ENCODE measurements at places on chromosomes 2 and 18. TPM values are rescaled to one million over a fixed set of nuclear protein-coding genes. Genes with fewer than 3 reads are reported as not detected.

- H3K36me3 ChIP-seq: no peaks in the 10 kb centered on the region
- H3K27ac ChIP-seq: no peak overlapping the region
- no peak overlapping the region for H3K4me3 ChIP-seq
- no peak for DNase-seq
- no peaks in the 10 kb centered on the region for H3K4me1 ChIP-seq
- no peaks in the 10 kb centered on the region for H3K27me3 ChIP-seq
These were observed 118.3 kb upstream of the NETO1 start for GRCh38 chr18:72986103-72986502.

DNA sequence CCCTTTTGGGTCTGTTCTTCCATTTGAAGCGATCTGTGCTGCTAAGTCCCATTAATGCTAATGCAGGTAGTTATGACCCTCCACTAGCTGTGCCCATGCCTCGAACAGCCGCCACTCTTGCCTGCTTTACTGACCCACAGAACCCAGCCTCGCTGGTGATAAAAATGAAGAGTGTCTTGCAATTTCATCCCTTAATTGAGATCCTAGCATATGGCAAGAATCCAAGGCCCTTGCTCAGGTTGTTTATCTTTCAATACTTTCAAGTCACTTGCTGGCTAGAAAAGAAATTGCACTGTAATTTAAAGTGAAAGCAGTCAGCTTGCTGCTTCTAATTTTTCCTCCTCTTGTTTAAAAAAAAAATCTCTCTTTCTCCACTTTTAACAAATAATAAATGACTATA, 73.6 kb downstream of the ZNF521 start:
- peaks cover 12% of the 10 kb centered on the region for H3K4me1 ChIP-seq
- no peak overlapping the region for H3K4me3 ChIP-seq
- H3K36me3 ChIP-seq: no peaks in the 10 kb centered on the region
- no peak for DNase-seq
- H3K27ac ChIP-seq: no peak overlapping the region

Gene ABCB11
- total RNA-seq: not detected

- DNase-seq: no peak
- no peaks in the 10 kb centered on the region for H3K4me1 ChIP-seq
- H3K27ac ChIP-seq: no peak overlapping the region
- no peak overlapping the region for H3K4me3 ChIP-seq
- peaks cover 40% of the 10 kb centered on the region for H3K36me3 ChIP-seq
- no peaks in the 10 kb centered on the region for H3K27me3 ChIP-seq
These were observed 95.9 kb downstream of the ALPK2 start for GRCh38 chr18:58532972-58533371.

Gene G6PC2
- total RNA-seq: not detected

Data from GM23248 (cell line).